ENCODE measurements at places on chromosomes 6 and 20.

DNA sequence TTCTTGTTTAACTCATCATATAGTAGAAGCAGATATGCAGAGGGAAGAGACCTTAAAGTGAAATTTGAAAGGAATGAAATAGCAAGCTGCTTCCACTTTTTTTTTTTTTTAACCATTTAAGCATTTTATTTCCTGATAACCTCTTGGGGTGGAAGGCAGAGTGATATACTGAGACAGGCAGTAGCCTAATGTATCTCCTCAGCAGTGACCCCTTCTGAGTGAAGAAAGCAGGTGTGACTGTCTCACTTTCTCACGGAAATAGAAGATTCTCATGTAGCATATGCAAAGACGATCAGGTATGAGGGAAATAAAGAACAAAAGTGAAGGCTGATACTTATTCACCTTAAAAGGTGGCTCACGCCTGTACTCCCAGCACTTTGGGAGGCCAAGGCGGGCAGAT is 187.1 kb upstream of the STXBP5 start:
- no peak for DNase-seq

- no peak for DNase-seq
Measured at GRCh38 chr20:61561111-61561830, 309.2 kb downstream of the CDH4 start.

DNA sequence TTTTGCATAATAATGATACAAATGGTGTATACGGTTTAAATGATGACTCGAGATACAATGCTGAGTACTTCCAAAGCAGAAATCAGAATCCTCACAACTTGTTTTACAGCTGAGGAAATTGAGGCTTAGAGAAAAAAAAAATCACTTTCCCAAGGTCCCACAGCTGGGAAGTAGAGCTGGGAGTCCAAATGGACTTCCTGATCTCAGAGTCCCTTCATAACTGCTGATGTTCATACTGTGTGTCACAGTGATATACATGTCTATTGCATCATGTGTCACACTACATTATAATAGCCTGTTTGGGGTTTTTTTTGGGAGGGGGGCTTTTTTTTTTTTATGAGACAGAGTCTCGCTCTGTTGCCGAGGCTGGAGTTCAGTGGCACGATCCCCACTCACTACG is 8.5 kb downstream of the HM13 start:
- no peak for DNase-seq

GRCh38 chr6:149895048-149895590 is 2.8 kb downstream of the RAET1E start:
- DNase-seq: no peak

DNA sequence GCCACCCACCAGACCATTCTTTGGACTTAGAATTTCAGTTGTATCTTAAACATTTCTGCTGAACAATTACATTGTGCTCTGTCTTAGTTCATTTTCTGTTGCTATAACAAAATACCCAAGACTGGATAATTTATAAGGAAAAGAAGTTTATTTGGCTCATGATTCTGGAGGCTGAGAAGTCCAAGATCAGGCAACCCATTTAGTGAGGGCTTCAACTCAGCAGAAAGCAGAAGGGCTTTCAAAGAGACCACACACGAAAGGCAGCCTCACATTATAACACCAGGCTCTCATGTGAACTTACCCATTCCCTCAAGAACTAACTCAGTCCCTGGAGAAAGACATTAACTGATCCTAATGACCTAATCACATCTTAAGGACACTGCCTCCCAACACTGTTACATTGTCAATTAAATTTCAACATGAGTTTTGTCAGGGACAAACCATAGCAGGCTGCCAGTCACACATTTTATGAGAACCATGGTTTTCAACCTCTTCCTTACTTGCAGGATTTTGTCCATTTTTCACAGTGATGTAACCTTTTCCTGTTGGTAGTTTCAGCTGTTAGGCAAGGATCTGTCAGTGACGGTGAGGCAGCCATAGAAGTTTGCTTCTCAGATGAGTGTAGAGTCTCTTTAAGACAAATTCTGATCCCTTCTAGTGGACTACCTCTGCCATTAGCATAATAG is 399.6 kb upstream of the SOX4 start:
- no peak for DNase-seq

DNA sequence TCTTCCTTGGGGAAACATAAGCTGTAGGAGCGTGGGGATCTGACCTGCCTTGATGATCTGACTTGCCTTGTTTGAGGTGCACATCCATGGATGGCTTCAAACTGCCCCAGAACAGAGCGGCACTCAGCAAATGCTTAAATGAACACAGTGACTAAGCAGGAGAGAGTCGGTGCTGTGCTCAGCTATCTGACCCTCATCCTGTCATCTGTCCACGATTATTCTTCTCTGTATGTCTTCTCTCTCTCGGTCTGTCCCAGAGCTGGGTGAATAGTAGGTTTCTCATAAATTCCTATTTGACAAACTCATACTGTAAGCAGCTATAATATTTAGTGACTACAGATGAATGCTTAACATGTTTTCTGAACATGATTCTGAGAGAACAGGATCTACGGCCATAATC is 37.3 kb downstream of the TRAM2 start:
- no peak for DNase-seq

GRCh38 chr6:33589731-33590530 is 9.9 kb upstream of the BAK1 start:
- DNase-seq: no peak

- DNase-seq: no peak
Measured at GRCh38 chr20:1376408-1377270, 16.2 kb downstream of the FKBP1A start.

DNA sequence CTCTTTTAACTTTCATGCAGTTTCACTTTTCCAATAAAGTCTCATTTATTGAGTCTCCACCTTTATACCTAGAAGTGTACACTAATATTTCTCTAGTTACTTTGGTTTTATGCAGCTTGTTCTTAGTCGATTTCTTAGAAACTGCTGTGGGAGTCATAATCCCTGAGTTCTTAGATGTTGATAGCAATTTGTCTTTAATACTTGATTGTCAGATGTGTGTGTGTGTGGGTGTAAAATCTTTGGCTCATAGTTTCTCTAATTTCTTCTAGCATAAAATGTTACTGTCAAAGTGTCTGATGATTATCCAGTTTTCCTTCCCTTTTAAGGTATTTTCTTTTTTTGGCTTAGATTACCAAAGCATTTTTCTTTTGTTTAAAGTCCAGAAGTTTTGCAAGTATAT is 473.8 kb upstream of the PTCHD4 start:
- no peak for DNase-seq

GRCh38 chr6:158608221-158608620 is 36.3 kb downstream of the DYNLT1 start:
- no peak for DNase-seq

- DNase-seq: no peak
Measured at GRCh38 chr20:34515484-34516246, 557 bp upstream of the DYNLRB1 start.

DNA sequence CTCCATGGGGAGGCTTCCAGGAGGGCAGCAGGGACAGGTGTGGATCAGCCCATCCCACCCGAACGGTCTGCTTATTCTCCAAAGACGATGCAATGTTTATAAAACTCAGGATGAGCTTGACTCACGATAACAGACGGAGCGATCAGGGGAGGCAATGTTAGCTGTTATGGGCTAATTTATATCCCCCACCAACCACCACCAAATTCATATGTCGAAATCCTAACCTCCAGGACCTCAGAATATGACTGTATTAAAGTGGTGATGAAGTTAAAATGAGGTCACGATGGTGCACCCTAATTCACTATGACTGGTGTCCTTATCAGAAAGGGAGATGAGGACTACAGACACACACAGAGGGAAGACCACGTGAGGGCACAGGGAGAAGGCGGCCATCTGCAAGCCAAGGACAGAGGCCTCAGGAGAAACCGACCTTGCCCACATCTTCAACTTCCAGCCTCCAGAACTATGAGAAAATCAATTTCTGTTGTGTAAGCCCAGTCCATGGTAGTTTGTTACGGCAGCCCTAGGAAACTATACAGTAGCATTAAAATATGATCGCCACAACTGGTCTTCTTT is 7.0 kb downstream of the ADTRP start:
- no peak for DNase-seq

DNA sequence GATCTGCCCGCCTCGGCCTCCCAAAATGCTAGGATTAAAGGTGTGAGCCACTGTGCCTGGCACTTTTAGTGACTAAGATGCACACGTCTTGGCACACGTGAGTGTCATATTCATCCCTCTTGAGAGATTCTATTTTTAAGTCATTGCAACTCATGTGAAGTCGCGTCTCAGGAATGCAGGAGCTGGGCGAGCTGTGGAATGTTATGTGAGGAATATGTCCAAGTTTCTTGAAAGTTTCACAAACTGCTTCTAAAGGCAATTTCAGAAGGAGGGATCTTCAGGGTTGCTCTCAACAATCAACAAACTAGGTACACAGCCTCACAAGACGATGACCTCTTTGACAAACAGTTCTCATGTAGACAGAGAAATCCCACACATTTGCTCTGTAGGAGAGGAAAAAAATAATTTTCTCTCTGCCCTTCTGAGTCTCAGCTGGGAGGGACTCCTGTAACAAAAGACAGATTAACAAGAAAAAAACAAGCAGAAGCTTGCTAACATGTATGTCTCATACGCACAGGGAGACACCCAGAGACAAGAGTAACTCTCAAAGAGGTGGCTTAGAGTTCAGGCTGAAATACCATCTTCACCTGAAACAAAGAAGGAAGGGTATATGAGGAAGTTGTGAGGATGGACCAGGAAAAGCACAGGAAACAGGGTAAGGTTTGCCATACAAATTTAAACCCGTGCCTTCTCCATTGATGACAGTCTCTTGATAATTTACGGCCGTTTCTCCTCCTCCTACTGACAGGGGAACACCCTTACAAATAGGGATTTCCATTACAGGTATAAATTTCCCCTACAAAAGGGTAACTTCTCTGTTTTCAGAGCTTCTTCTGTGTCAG is 45.3 kb upstream of the FAM50B start:
- DNase-seq: no peak

DNA sequence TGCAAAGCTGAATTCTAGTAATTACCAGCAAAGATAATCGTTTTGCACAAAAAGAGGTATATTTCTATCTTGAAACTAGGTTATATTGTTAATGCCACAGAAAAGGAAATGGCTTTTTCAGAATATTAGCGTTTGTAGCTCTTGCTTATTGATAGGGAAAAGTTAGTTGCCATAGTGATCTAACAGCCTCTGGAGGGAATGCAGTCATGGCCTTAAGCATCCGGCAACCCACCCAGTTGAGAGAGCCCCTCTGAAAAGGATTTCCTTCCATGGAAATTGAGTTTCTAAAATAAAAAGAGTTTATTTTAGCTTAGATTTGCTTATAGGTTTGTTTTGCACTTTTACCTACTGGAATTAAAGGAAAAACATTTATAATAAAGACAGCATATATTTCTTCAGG is 224.5 kb downstream of the BCKDHB start:
- DNase-seq: no peak

All from NCI-H446 treated with DMSO at 0.1 percent for 48 hours (cell line).